Body of pancreas (tissue), 4 donors: ENCODE measurements at places on chromosomes 5 and 9. TPM values are rescaled to one million over a fixed set of nuclear protein-coding genes. Genes with fewer than 3 reads are reported as not detected.

The TEK gene
- 4.9 TPM for total RNA-seq

The OR1N2 gene
- total RNA-seq, result not detected

The SLC36A2 gene
- not detected for total RNA-seq

The CDH9 gene
- total RNA-seq, result not detected

The PPP3R2 gene
- not detected for total RNA-seq

The PSD2 gene
- total RNA-seq, result not detected

The PCDHB9 gene
- 0.78 TPM for total RNA-seq

The UBLCP1 gene
- 16.2 TPM for total RNA-seq

The ZBED3 gene
- total RNA-seq, result 4.2 TPM

The GRXCR2 gene
- total RNA-seq, result not detected

The ORM2 gene
- not detected for total RNA-seq

The NDUFAF2 gene
- total RNA-seq, result 13.7 TPM

The IFNA8 gene
- not detected for total RNA-seq

The MEIKIN gene
- total RNA-seq, result 39.2 TPM
